ENCODE measurements at places on chromosomes 5 and 9.

DNA sequence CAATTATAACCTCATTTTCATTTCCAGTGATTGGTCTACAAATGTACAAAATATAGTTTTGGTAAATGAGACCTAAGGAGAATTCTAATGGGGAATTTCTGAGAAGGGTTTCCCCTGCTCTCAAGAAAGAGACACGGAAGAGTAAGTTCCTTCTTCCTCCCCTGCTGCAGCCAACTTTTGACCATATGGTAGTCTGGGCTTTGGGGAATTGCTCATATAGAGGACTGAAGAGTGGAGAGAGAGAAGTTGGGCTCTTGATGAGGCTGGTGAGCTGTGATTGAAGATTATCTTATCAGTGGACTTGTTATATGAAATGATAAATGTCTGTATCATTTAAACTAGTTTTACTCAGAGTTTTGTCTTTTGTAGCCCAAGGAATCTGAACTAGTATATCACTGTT lies 4.3 kb upstream of the LNPEP start:
- no peak for DNase-seq

- no peak for DNase-seq
These were observed 88.2 kb downstream of the CCDC192 start for GRCh38 chr5:127791439-127791838.

- DNase-seq: no peak
These were observed 100.0 kb upstream of the PIK3R1 start for GRCh38 chr5:68115584-68115983.

DNA sequence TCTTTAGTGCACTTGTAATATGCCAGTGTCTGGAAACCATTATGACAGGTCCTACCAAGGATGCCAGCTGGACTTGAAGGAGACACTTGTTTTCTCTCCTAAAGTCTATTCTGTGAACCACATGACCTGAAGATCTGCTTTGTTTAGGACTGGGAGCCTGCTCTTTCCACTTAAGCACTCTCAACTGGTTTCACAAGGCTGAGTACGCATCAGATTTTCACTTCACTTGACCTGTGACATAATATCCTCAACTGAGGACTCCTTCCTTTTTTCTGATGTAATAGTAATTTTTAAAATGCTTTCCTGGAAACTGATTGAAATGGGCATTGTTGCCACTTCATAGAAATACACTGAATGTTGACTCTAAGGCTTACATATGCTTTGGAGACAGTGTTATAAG lies 52.2 kb downstream of the PDE8B start:
- DNase-seq: no peak

GRCh38 chr5:116355819-116356601 lies 218.6 kb downstream of the SEMA6A start:
- no peak for DNase-seq

GRCh38 chr5:5318426-5319190 lies 103.9 kb upstream of the ICE1 start:
- DNase-seq: no peak

- DNase-seq: no peak
These were observed 73.4 kb downstream of the NFIB start for GRCh38 chr9:14240537-14240936.

DNA sequence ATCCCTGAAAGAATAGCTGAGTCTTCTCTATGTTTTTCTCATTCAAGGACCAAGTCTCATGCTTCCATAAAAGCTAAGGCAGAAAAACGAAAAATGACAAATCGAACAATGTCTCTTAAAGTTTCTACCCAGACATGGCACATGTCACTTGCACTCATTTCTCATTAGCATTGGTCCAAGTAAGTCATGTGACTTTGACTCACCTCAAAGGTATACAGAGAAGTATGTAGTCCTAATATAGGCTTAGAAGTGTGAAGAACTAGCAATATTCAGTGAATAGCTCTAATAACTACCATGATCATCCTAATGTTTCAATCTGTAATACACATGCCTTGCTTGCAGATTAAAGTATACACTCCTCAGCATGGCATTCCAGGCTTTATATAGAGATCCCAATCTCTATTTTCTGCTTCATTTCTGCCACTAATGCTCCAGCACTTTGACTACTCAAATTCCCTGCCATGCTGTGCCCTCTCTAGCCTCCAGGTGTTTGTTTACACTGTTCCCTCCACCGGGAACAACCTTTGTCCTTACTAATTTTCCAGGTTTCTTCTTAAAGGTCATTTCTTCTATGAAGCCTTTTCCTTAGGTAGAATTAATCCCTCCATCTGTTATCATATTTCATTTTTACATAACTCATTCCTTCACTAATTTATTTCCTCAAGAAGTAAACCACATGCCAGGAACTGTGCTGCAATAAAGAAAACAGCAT lies 98.9 kb downstream of the CEMIP2 start:
- no peak for DNase-seq

- DNase-seq: no peak
These were observed 482 bp downstream of the TESK1 start for GRCh38 chr9:35605351-35606137.

DNA sequence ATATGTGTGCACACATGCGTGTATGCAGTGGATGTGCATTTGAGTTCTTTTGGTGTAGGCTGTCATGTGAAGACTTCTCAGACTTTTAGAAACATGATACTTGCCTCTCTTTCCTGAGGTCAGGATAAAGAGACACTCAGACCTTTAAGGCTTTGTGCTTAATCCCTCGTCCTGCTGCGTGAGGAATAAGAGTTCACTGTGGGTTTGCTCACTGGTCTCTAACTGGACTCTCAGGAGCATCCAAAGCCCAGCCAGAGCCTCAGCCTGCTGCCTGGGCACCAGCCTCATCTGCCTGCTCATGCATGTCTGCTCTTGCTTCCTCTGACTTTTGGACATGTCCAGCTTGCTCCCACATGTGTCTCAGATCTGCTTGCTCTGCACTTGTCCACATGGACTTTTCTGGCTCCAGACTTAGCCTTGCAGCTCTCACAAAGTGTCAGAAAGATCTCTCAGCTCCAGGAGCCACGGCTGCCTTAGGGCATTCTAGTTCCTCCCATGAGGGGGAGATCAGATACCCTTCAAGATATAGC lies 65.1 kb upstream of the ZNF366 start:
- no peak for DNase-seq
